ENCODE measurements at places on chromosomes 5 and 9.
A peak's percentile ranks its signal among the peaks of the same experiment; 100 is the strongest.

DNA sequence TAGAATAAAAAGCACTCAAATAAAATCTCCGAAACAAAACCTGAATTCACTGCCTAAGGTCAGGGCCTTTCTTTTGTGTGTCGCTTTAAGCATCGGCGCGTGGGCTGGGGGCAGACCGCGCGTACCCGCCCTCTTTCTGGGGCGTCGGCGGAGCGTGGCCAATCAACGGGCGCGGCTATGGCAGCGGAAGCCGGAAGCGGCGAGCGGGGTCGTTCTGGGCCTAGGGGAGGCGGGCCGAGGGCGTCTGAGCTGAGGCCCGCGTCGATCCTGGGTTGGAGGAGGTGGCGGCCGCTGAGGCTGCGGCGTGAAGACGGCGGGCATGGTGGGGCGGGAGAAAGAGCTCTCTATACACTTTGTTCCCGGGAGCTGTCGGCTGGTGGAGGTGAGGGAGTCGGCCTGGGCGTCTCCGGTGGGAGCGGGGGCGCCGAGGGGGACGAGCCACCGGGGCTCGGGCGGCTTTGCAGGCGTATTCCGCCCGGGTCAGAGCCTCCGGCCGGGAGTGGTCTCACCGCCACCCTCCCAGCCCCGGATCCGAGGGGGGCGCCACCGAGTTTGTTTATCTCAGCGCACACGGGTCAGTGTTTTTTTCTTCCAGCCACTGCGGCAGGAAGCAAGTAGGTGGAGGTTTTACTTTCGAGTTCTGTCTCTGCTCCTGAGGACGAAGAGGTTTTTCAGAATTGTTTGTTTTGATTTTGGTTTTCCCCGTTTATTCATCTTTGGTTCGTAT, at the start of gene MAT2B:
Gene MAT2B, plus strand, starts transcription at position 252 of the 727 bp plus-strand sequence. Its CDS starts 68 bp downstream, at position 320.
- peak; percentile 93 for DNase-seq

GRCh38 chr9:100204796-100205195, 105.8 kb downstream of the INVS start:
- no peak for DNase-seq

DNA sequence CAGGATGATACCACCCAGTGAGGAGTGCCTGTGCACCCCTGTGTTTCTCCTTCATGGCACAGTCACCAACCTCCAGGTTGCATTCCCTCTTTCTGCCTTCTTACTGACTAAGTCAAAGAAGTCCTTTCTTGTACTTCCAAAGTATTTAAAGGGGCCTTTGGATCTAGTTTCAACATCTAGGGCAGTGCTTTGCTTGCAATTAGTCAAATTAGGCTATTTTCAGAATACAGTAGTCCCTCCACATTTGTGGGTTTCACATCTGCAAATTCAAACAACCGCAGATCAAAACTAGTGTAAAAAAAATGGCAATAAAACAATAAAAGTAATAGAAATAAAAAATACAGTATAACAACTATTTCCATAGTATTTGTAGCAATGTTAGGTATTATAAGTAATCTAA, 333.9 kb upstream of the SEMA6A start:
- DNase-seq = no peak

GRCh38 chr5:177501874-177502678, 4.7 kb upstream of the PDLIM7 start:
- no peak for DNase-seq

DNA sequence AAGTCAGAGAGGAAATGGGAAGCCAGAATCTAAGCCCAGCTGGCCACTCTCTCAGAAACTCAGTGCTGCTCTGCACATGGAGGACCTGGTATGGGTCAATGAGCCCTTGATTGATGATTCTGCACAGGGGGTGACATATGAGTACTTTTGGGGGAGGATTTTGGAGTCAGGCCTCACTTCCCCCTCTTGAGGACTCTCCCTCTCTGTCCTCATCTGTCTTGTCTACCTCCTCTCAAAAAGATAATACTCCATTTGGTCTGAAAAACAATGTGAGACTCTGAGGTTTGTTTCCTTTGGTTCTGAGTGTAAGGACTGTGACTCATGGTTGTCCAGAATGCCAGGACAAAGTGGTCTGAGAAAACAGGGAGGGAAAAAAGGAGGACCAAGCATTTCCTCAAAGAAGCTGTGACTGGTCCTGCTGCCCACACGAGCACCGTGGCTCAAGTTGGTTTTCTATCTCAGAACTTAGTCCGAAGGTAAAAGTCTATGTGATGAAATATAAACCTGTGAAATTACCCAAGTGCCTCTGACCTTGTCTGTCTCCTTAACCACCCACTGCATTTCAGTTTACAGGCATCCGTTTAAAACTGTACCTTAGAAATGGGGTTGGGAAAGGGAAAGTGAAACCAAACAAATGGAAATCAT, 11.1 kb downstream of the TTC39B start:
- DNase-seq = no peak

DNA sequence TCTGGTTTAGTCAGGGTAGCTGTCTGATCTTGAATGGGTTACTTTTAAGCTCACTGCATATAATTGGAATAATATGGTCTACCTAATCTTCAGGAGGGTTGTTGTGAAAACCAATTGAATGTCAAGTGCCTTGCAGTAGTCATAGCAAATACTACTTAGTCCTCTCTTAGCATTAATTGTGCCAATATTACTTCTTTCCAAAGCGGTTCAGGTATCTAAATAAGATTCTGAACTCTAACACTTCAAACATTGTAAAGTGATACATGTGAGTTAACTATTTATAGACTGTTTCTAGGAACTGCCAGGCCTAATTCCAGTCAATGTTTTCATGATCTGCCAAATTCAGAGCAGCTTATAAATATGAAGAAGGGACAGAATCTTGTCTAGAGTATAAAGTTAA, 140.2 kb downstream of the SH3GL2 start:
- no peak for DNase-seq

GRCh38 chr5:39640552-39640951, 215.8 kb upstream of the DAB2 start:
- DNase-seq = no peak

DNA sequence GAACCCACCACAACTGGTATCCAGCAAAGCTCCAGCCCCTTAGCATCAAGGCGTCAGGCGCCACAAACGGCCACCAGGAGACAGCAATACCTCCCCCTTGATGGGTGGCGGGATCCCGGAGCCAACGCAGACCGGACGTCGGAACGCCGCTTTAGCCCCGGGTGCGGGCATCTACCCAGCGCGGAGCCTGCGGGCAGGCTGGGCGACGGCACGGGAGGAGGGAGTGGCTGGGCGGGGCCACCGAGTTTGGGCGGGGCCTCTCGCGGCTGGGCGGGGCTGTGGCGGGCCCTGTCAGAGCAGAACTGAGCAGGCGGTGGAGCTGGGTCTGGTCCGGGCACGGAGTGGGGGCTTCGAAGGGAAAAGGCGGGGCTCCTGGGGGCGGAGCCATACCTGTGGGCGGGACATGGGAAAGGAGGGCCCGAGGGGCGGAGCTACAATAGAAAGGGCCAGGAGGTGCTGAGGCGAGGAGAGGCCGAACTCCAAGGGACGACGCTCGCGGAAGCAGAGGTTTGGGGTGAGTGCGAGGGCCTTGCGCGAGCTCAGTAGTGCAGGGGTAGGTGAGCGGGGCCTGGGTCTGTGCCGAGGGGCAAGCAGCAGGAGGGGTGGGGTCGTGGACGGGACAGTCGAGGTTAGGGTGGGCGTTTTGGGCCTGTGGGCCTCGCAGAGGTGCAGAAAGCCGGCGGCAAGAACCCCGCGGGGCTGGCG, 40.2 kb upstream of the GARNL3 start:
- DNase-seq = peak; percentile 83

DNA sequence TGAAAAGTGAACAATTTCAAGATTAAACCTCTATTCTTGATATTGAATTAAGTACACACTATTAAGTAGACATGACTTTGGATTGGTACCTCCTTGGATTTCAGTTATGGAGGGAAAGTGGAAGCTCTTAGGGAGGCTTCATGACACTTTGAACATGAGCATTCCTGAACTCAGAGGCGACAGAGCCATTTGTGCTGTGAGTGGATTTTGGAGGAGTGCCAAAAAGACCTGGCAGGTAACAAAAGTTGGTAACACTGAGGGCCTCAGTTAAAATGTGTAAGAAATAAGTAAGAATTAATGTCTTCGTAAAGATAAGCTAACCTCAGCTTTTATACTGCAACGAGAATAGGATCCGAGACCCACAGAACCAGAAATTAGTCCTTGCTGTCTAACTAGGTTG, 356.7 kb downstream of the ARRDC3 start:
- no peak for DNase-seq

GRCh38 chr9:70534471-70534870, 120.0 kb upstream of the KLF9 start:
- no peak for DNase-seq

- no peak for DNase-seq
These were observed 321.3 kb downstream of the MARCHF11 start for GRCh38 chr5:15858326-15858725.

- no peak for DNase-seq
These were observed 25.9 kb downstream of the GFI1B start for GRCh38 chr9:133004091-133004998.

GRCh38 chr5:80215523-80215922, 40.3 kb downstream of the SERINC5 start:
- no peak for DNase-seq

- no peak for DNase-seq
These were observed 1106.2 kb upstream of the DMAC1 start for GRCh38 chr9:8905731-8906130.

GRCh38 chr5:53923961-53924360, 363.5 kb downstream of the NDUFS4 start:
- no peak for DNase-seq

DNA sequence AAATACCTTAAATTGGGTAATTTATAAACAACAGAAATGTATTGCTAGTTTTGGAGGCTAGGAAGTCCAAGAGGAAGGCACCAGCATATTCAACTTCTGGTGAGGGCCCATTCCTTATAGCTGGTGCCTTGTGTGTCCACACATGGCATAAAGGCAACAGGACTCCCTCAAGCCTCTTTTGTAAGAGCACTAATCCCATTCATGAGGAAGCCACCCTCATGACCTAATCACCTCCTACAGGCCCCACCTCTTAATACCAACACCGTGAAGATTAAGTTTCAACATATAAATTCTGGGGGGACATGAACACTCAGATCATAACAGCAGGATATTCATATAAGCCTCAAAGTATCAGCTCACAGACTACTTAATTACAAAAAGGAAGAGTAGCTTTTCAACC, 4.0 kb upstream of the PLAC8L1 start:
- no peak for DNase-seq

DNA sequence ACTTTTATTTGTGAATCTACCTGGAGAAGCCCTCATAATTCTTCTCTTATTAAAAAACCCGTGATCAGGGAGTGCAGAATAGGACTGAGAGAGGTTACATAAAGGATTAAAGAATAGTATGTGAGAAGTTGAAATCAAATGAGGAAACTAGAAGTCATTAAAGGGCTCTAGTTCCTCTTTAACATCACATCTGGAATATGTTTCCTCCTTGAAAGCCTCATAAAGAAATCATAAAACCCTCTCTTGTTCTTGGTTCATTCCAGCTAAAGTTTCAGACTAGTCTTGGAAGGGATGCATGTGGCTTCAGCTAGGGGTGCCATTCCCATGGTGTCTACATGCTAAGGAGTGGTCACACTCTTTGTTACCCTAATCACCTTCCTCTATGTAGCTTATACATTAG, 5.7 kb upstream of the C5orf46 start:
- no peak for DNase-seq

DNA sequence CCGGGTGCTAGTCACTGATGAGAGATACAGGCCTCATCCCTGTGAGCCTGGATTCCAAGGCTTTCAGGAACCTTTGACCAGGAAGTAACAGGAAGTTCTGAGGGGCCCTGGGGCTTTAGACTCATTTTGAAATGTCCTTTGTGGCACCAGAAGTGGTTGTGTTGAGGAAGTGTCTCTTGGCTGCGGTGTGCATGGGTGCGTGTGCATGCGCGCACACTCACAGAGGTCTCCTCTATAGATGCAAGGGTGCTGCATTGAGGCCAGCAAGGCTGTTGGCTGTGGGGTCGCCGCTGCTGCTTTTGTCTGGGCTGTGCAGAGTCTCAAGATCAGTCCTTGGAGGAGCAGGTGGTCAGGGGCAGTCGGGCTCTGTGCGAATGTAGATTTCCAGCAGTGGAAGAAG, 7.6 kb downstream of the RAB24 start:
- DNase-seq = no peak

DNA sequence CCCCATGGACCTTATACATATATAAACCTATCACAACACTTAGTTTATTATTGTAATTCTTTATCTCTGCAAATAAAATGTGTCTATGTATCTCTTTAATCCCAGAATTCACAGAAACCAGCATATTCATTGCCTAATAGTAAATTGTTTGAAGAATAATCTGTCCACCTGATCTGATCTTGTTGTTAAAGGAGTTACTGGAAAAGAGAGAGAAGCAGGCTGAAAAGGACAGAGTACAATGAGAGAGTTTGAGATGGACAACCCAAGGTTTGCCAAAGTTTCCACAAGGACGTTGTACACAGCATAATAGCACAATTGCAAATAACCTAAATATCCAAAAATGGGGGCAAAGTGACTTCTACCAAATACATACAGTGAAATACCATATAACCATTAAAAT, 23.8 kb downstream of the PLPP1 start:
- DNase-seq = no peak

DNA sequence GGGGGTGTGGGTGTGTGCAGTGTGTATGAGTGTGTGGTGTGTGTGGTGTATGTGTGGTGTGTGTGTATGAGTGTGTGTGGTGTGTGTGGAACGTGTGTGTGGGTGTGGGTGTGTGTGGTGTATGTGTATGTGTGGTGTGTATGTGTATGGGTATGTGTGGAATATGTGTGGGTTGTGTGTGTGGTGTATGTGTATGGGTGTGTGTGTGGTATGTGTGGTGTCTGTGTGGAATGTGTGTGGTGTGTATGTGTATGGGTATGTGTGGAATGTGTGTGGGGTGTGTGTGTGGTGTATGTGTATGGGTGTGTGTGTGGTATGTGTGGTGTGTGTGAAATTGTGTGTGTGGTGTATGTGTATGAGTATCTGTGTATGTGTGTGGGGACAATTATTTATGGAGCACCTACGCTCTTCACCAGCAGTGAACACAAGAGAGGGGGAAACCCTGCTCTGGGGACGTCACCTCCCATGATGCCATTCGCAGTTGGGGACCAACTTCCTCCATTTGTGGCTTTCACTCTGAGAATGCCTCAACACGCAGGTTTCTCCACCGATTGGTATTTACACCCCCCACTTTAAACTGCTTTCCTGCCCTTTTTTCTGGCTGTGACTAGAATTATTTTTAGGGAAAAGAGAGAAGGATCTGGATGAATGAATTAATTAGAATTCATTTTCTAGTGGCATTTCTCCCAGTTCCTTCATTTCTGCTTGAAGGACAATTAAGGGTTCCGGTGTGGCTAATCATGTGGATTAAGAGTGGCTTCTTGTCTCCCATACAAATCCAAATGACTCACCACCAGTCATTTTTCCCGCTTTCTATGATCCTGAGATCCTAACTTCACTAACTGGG, 238.1 kb downstream of the ROR2 start:
- DNase-seq = no peak

- DNase-seq = no peak
These were observed 83.3 kb upstream of the LHFPL2 start for GRCh38 chr5:78731884-78732283.

GRCh38 chr5:141811287-141812155, 66.7 kb downstream of the PCDH1 start:
- DNase-seq = no peak

All from tibial nerve (tissue), 4 donors.